ENCODE measurements at places on chromosomes 6 and 20.

- DNase-seq: no peak
Observed at GRCh38 chr20:59580991-59581401, 23.3 kb upstream of the PHACTR3 start.

- no peak for DNase-seq
Observed at GRCh38 chr6:46815130-46815529, 21.9 kb downstream of the MEP1A start.

DNA sequence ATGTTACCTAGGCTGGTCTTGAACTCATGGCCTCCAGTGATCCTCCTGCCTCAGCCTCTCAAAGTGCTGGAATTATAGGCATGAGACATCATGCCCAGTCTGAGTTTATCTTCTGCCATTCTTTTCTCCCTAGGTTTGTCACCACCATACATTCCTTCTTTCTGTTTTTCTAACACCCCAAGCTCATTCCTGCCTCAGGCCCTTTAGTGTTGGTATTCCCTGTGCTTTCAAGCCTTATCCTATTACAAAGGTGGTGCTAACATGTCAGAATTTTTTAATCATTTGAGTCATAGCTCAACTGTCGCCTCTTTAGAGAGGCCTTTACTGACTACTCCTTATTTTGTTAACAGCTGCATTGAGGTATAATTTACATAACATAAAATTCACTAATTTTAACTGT, 221.1 kb upstream of the PRSS16 start:
- DNase-seq: no peak

DNA sequence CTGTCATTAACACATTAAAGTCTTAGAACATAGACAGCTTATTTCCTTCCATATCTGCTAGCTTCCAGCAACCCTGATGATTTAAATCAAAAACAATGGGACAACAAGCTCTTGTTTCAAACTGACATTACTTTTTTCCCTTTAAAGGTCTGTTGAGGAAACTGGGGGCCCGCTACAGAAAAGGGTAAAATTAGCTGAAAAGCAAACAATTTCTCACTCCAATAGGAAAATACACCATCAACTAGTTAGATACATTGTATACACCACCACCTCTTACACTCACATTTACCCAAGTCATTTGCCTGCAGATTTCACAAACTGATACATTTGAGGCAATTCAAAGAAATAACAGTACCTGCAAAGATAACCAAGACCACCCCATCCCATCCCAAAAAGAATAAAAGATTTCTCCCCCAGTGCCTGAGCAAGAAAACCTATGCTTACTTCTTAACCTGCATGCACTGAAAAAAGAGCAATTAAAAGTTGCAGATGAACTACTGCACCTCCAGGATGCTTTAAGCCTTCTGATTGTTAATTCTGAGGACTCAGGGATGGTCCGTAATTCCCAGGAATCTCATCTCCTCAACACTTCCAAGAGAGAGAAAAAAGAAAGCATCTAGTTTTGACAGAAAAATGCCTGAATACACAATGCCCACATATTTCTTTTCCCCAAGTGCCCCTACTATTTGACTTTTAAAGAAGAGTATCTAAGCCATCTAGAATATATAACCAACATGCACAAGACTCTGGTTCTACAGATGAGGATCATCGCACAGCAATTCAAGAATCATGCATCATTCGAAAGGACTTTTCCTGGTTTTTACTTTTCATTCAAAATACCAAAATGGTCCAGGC, 5.6 kb downstream of the ZMYND8 start:
- no peak for DNase-seq

- DNase-seq: no peak
Observed at GRCh38 chr20:47998736-47999135, 213.5 kb upstream of the SULF2 start.

GRCh38 chr6:33292996-33293682, 3.7 kb downstream of the PFDN6 start:
- DNase-seq: no peak

GRCh38 chr6:64831680-64832079, 875.3 kb downstream of the EYS start:
- no peak for DNase-seq

DNA sequence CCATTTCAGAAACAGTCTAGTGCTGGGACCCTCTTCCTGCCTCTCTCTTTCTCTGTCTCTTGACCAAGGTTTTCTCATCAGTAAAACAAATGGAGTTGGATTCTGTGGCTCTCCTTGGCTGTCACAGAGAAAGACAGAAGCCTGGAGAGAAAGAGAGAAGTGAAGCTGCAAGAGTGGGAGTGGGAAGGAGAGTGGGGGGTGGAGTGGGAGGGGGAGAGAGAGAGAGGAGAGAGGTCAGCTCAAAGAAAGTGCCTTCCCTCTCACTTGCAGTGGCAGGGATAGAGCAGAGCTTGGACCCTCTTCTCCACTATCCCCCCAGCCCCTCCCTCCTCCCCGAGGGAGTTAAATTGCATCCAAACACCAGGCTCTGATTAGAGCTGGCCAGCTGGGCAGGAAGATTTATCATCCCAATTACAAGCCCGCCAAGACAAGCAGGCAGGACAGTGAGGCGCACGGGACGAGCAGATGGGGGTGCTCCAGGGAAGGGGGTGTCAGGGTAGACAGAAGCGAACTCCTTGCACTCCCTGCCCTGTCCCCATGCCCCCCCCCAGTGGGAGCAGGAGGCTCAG, 74.3 kb downstream of the CD40 start:
- no peak for DNase-seq

GRCh38 chr6:19320111-19320581, 517.0 kb upstream of the ID4 start:
- no peak for DNase-seq

- no peak for DNase-seq
Observed at GRCh38 chr20:36646678-36647077, 682 bp upstream of the SLA2 start.

- no peak for DNase-seq
Observed at GRCh38 chr6:151757506-151757955, 50.0 kb upstream of the ESR1 start.
